ENCODE measurements at places on chromosomes 4 and X.

- no peak for DNase-seq
These were observed 181.2 kb downstream of the ARHGAP10 start for GRCh38 chr4:147913137-147913536.

- no peak for DNase-seq
These were observed 2.2 kb downstream of the MSANTD1 start for GRCh38 chr4:3250956-3251690.

DNA sequence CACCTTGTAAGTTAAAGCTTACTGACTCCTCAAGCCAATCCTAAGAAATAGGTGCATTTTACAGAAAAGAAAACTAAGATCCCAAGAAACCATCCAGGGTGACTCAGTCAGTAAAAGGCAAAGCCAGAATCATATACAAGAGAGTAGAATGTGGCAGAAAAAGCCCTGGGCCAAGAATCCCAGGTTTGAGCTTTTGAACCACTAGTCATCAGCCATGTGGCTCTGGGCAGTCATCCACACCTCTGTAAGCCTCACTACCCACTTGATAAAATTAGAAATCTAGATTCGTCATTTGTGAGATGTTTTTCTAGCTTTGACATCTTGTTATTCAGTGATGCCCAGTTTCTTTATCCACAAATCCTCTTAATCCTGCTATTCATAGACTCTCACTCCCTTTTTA, 122.2 kb upstream of the PDE5A start:
- no peak for DNase-seq

DNA sequence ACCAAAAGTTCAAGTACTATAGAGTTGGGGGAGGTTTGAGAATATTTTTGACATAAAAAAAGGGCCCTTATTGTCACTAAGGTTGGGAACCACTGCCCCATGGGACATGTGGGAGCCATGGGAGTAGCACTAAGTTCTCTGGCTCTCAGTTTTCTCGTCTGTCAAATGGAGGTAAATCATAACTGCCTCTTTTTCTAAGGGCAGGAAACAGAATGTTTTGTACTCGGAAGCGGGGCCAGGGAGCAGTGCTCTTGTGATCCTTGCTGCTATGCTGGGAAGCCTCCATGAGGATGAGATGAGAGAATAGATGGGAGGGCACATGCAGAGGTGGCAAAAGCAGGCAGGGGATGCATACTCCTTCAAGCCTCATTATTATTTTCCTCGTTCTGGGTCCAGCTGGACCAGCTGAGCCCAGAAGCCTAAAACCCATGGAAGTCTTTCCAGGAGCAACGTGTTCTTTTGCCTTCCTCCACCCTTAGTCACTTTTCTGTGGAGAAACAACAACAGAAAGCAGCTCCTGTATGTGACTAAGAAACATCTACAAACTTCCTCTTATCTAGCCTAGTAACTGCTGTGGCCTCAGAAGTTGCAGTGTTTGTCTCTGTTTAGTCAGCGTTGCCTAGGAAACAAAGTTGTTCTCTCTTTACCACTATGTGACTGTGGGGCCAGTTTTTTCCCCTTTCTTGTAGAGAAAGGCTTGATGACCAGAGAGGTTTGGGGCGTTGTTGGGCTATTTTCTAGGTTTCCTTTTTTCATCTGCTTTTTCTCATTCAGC, 64.8 kb downstream of the TSC22D3 start:
- no peak for DNase-seq

GRCh38 chr4:7124689-7125442, 57.0 kb upstream of the GRPEL1 start:
- no peak for DNase-seq

GRCh38 chrX:103637604-103638338, 9.0 kb downstream of the TCEAL1 start:
- DNase-seq, result no peak

GRCh38 chrX:124328765-124329164, 3.7 kb upstream of the TEX13D start:
- no peak for DNase-seq

DNA sequence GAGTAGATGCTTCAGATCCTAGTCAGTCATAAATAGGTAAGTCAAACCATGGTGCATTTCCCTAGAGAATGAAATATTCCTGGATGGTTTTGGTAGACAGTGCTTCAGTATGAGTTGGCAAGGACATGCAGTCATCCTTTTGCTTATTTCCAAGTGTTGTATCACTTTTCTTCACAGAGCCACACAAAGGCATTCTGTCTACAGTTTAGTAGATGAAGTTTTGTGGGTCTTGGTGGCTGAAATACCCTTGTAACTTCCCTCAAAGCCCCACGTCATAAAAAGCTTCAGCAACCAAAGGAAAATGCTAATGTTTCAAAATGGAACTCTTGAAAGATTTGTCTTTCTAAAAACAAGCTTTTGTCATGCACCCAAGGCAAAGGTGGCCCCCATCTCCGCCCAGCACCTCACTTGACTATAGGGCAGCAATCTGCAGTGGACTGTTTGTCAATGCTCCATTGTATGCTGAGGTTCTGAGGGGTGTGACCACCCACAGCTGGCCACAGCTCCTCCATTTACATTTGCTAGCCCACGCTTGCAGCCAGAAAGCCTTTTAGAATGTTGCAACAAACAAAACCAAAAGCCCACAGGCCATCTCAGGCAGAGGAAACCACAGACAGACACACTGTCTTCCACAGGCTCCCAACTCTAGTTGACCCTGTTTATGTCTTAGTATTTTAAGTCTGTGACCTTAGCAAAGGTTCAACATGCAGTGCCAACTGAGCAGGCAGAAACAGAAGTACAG, 87.1 kb upstream of the FAM9C start:
- peak; percentile 63 for DNase-seq

GRCh38 chr4:119733431-119733830, 104.8 kb upstream of the PDE5A start:
- DNase-seq, result no peak
